ENCODE measurements at places on chromosomes 7 and 10. TPM values are rescaled to one million over a fixed set of nuclear protein-coding genes. Genes with fewer than 3 reads are reported as not detected.

The EIF4H gene
- 398 TPM for total RNA-seq

The TCERG1L gene
- total RNA-seq: not detected

The AGBL3 gene
- 2.1 TPM for total RNA-seq

The TRIM50 gene
- total RNA-seq: not detected

The OPN1SW gene
- not detected for total RNA-seq

Data from mammary microvascular endothelial cell (primary cell).